H7 (cell line): ENCODE measurements at places on chromosomes 13 and 19. TPM values are rescaled to one million over a fixed set of nuclear protein-coding genes. Genes with fewer than 3 reads are reported as not detected.

The IGFL1 gene
- total RNA-seq = not detected in 2 replicates

The ZNF418 gene
- 5.7 and 6.0 TPM in 2 replicates for total RNA-seq

The HS6ST3 gene
- total RNA-seq = 0.21 and 0.26 TPM in 2 replicates

The FFAR2 gene
- not detected in 2 replicates for total RNA-seq

The BRCA2 gene
- 12.9 and 13.8 TPM in 2 replicates for total RNA-seq

The ASF1B gene
- total RNA-seq = 70.8 and 76.2 TPM in 2 replicates

The FCER2 gene
- not detected in 2 replicates for total RNA-seq

The CCL25 gene
- 1.9 TPM in 1 of 2 replicates, not detected in the other for total RNA-seq

The KLC3 gene
- total RNA-seq = 1.6 and 1.8 TPM in 2 replicates

- DNase-seq = no peak
These were observed 482.3 kb upstream of the ZNF507 start for GRCh38 chr19:31863122-31863521.

DNA sequence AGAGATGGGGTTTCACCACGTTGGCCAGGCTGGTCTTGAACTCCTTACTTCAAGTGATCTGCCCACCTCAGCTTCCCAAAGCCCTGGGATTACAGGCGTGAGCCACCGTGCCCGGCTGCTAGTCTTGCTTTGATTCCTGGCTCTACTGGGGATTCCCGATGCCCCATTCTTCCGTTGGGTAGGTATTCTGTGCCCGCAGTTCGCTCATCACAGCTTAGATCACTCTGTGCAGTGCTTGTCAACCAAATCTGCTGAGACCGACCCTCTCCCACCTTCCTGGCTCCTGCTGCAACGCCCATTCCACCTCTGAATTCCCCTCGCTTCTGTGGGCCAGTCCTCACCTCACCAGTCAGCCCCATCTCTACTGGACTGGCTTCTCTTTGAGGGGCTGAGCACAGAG, 4.6 kb upstream of the ZNF414 start:
- no peak for DNase-seq

- peak; percentile 58 for DNase-seq
These were observed 1.4 kb upstream of the TMPRSS9 start for GRCh38 chr19:2358548-2359173.

DNA sequence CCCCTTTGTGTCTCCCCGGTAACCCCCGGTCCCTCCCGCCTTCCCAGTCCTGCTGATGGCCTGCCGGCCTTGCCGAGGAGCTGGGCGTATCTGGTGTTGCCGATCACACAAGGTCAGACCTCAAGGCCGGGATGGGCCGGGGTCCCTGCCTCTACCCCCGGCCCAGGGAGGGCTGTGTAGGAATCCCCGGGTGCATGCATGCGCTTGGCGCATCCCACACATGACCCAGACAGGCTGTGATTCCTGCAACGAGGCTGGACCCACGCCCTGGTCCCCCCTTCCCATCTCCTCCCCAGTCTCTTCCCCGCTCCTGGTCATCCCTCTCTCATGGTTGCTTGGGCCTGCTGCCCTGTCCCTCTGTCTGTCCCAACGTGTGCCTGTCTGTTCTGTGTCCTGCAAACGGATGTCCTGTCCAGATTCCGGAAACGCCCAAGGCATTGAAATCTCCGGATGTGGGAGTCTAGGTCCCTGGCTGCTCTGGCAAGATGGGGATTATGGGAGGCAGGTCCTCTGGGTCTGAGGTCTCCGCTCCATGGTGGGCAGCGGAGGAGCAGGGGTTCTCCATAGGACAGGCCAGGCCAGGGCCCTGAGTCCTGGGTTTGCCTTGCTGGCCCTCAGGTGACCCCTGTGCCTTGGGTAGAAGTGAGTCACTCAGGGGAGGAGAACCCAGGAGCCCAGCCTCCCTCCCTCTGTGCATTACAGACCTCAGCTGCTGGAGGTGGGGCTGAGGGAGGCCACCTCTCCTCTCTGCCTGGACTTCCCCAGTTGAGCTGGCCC, 1.6 kb downstream of the PKN1 start:
- DNase-seq = peak; percentile 58

- peak; percentile 41 for DNase-seq
These were observed 4.6 kb downstream of the LRRC4B start for GRCh38 chr19:50563597-50563996.

DNA sequence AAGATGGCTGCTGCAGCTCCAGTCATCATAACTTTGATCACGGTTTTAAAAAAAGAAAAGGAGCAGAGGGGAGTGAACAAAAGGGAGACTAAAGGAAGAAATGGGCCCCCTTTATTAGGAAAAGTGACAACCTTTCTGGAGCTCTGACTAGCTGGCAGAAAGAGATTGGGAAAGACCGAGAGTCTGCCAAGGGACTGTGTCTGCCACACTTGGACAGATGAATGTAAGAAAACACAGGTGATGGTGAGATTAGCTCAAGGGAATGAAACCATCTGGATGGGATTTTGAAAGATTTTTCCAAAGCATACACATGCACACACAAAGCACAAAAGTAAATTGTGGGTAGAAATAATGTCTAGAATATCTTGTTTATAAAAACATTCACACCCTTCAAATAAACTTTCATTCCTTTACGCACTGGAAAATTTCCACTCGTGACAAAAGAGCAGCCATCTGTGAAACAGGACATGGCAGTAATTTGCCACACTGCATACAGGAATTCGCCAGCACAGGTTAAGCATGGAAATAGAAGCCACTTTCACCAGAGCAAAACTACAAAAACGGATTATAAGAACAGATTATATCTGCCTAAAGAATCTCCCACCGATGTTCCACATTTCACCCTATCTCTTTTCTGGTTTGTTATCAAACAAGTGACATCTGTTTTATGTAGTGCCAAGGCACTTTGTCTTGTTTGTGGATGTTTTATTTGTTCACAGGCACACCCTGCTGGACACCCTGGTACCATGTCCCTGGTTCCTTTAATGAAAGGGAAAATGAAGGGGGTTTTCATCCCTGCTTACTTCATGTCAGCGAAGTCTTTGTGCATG, 819.5 kb downstream of the DIAPH3 start:
- DNase-seq = no peak

- DNase-seq = peak; percentile 36
These were observed at the start of gene CD22 for GRCh38 chr19:35328851-35329285. TSS of gene CD22 (plus strand) at chr19:35329187. CDS start at chr19:35332041, 2,854 bp downstream.

DNA sequence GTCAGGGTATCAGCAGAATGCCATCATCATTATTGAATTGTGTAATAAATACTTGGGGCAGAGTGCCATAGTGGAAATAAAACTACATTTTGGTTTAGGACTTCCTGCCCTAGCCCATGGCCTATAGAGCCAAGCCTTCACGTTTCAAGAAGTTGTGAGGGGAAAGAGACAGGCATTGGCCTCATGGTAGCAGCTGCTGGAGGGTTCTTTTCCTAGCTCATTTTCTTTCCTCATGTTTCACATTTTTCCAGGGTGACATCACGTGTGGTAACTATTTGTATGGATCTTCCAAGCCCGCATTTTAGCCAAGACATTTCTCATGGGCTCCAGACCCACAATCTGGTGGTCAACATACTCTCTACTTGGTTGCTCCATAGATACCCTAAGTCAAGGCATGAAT, 80.4 kb downstream of the LRCH1 start:
- no peak for DNase-seq

- peak; percentile 66 for DNase-seq
These were observed 902 bp upstream of the CCDC106 start for GRCh38 chr19:55646889-55647731.

DNA sequence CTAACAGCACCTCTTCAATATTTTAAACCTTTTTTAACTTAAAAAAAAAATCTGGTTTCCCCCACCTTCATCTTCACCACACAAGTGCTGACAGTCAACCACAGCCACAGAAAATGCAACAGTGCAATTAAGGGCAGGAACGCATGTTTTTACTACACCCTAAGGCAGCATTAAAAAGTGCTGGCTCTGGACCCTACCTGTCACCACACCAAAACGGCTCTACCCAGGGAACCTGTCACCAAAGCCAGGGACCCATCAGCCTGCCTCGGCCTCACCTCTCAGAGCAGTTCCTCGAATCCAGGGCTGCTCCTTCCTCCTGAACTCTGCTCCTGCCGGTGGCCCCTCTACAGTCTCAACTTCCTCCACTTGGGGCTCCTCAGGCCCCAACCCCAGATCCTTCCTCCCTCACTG, 22.5 kb upstream of the SLC35E1 start:
- DNase-seq = no peak

GRCh38 chr13:98568918-98569317, 8.0 kb downstream of the STK24 start:
- no peak for DNase-seq

- peak; percentile 75 for DNase-seq
These were observed 736 bp downstream of the GPI start for GRCh38 chr19:34365463-34366401.

DNA sequence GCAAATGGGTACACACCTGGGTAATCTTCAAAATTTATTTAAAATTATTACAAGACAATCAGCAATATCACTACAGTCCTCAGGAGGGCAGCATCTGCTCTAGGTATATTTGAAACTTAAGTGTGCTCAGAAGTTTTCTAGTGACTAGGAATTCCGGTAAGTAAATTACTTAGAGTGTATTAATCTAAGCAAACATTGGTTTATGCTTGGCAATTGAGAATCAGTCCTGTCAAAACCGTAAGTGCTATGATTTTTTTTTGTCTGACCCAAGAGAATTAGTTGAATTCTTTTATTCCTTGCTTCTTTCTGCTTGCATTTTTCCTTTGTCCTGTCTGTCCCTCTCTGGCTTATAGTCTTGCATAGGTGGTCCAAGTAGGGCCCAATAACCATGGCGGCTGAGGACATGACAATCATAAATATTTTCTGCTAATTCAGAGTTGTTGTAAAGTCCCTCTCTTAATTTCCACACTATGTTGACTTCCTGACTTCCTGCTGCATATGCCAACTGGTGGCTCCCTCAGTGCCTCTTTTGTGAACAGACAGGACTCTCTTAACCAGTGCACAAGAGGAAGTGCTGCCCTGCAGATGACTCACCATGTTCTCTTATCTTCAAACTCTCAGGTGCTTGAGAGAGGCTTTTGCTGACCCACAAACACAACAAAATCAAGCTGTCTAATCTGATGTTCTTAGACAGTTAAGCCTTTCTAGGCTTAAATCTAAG, 82.2 kb downstream of the SLAIN1 start:
- DNase-seq = peak; percentile 41

GRCh38 chr19:5026706-5027273, 57.9 kb downstream of the KDM4B start:
- DNase-seq = peak; percentile 84

- DNase-seq = peak; percentile 47
These were observed 332.1 kb downstream of the UQCRFS1 start for GRCh38 chr19:28880735-28881401.

DNA sequence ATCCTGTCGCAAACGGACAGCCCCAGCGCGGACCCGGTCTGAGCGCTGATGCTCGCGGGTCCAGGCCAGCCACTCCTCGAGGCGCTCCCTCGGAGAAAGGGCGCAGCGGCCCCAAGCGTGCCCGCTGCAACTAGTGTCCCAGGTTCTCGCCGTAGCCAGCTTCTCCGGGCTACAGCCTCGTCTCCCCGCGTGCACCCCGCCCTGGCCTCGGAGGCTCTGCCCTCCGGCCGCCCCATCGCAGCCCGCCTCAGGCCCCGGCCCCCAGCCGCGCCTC, 487 bp downstream of the FLT1 start:
- no peak for DNase-seq

- DNase-seq = no peak
These were observed 22.1 kb downstream of the PLEKHF1 start for GRCh38 chr19:29687244-29687896.

DNA sequence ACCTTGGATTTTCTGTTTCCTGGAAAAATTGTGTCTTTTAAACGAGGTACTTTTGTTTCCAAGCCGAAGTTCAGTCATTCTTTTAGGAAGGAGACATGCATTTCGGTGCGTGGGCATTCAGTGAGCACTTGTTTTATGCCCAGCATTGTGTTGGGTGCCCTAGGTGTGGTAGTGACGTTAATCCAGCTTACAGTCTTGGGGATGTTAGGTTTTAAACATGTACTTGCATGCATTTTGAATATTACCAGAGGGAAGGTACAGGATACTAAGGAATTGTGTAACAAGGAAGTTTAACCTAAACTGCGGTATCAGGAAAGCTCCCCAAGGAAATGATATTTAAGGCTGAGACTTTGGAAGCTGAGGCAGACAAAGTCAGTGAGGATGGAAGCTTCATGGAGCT, 66.3 kb downstream of the ARHGAP35 start:
- no peak for DNase-seq

DNA sequence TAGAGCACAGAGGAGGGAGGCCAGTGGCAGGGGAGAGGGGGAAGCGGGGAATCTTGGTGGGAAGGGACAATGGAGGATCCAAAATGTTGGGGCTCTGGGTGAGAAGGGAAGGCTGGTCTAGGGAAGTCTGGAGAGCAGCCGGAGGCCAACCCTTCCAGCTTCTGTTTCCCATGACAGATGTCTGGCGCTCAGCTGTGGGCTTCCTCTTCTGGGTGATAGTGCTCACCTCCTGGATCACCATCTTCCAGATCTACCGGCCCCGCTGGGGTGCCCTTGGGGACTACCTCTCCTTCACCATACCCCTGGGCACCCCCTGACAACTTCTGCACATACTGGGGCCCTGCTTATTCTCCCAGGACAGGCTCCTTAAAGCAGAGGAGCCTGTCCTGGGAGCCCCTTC, 1.1 kb downstream of the PSENEN start:
- no peak for DNase-seq

DNA sequence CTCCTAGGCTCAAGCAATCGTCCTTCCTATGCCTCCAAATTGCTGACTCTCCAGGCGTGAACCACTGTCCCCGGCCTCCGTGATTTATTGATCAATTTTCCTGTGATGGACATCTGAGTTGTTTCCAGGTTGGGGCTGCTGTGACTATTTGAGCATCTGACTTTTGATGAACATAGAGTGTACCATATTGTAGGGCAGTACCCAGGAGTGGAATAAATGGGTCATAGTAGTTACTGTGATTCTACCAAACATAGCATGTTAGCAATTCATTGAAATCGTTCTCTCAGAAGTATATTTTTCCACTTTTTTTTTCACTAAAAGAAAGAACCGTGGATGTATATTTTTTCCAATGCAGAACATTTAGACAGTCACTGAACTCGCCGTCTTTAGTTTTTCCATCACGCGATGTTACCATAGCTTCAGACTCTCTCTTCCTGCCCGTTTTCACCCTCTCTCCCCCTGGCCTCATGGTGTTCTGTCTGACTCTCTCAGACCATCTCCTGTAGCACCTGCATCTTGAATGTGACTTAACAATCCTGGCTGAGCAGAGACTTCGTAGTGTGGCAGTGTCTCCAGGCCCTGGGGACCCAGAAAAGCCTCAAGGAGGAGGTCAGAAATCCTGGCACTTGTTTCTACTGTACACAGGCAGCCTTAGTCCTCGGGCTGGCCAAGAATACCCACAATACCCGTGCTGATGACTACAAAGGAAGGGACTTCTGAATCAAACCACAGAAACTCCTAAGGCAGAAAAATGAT, 3.2 kb upstream of the RASGRP4 start:
- peak; percentile 5 for DNase-seq

DNA sequence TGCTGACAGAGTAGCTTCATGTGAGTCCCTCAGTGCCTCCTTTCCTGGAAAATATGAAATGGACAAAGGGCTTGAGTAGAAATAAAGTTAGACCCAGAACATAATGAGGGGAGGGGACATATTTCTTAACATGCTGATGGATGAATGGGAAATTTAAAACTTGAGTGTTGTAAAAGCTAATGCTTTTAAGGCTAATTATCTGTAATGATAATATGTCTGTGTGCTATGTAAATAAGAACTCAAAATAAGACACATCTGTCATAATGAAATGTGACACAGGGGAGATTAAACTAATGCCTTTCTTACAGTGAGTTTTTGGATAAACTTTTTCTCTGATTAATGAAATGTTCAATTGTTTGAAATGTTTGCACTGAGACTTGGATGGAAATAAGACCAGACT, 65.8 kb upstream of the RFXAP start:
- no peak for DNase-seq

GRCh38 chr13:27972478-27972820, 3.3 kb upstream of the CDX2 start:
- no peak for DNase-seq

GRCh38 chr19:31903979-31904378, 441.4 kb upstream of the ZNF507 start:
- DNase-seq = no peak
